ENCODE measurements at places on chromosomes 1 and 21.
A peak's percentile ranks its signal among the peaks of the same experiment; 100 is the strongest.

- no peak for DNase-seq
Observed at GRCh38 chr1:162028726-162029125, 5.1 kb upstream of the OLFML2B start.

GRCh38 chr1:93779540-93780165 lies 98.0 kb upstream of the BCAR3 start:
- DNase-seq = no peak

DNA sequence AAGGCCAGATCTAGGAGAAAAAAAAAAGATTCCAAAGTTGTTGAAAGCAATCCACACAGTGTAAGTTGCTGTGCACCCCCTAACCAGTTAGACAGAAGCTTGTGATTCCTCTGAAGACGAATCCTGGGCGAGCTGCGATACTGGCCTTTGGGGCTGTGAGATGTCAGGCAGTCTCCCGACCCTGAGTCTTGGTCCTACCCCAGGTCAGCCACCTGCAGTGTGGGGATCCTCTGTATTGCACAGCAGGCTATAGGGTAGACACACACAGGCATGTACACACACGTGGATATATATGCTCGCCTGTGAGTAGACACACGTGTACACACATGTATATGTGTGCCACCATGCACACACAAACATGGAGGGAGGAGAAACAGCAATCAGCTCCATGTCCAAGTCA lies 12.9 kb downstream of the ACTRT2 start:
- peak; percentile 50 for DNase-seq

- DNase-seq = no peak
Observed at GRCh38 chr1:11571906-11572616, 82.2 kb downstream of the FBXO2 start.

DNA sequence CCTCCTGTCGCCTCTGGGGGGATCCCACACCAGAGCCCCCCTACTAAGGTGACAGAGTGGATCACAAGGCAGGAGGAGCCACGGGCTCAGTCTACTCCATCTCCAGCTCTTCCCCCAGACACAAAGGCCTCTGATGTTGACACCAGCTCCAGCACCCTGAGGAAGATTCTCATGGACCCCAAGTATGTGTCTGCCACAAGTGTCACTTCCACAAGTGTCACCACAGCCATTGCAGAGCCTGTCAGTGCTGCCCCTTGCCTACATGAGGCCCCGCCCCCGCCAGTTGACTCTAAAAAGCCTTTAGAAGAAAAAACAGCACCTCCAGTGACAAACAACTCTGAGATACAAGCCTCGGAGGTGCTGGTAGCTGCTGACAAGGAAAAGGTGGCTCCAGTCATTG lies 42.2 kb downstream of the ZBTB17 start:
- DNase-seq = no peak

DNA sequence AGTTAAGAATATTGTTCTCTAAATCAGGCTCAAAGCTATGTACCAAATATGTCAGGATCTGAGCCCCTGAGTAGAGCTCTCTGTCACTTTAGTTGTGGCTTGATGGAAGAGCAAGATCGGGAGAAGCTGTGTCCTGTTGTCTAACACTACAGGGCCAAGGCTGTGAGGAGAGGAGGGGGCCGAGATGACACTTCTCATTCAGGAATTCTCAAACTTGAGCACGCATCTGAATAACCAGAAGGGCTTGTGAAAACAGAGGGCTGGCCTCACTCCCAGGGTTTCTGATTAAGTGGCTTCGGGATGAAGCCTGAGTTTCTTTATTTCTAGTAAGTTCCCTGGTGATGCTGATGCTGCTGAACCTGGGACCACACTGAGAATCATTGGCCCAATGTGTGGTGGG lies 209.2 kb upstream of the DAB1 start:
- no peak for DNase-seq

DNA sequence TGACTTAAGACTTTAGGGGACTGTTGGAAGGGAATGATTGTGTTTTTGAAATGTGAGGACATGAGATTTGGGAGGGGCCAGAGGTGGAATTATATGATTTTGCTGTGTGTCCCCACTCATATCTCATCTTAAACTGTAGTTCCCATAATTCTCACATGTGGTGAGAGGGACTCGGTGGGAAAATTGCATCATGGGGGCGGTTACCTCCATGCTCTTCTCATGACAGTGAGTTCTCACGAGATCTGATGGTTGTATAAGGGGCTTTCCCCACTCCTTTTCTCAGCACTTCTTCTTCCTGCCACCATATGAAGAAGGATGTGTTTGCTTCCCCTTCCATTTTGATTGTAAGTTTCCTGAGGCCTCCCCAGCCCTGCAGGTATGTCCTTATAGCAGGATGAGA lies 35.0 kb upstream of the SCAF4 start:
- no peak for DNase-seq

DNA sequence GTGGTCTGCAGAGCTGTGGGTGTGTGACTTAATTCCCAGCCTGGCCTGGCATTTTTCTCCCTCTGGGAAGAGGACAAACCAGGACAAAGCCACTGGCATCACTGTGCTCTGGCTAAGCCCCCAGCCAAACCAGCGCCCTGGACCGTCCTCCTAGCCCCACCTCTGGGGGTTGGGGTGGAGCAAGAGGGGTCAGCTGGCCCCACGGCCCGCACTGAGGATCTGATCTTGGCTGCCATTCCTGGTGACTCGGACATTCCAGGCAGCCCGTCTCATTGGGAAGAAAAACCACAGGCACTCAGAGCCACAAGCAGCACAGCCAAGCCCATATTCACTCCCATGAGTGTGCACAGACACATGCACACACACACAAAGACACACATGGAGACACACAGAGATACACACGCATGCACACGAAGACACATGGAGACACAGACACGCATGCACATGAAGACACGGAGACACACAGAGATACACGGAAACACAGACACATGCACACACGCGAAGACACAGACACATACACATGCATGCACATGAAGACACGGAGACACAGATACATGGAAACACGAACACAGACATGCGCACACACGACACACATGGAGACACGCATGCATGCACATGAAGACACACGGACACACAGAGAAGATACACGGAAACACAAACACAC lies 2.3 kb upstream of the MXRA8 start:
- no peak for DNase-seq

DNA sequence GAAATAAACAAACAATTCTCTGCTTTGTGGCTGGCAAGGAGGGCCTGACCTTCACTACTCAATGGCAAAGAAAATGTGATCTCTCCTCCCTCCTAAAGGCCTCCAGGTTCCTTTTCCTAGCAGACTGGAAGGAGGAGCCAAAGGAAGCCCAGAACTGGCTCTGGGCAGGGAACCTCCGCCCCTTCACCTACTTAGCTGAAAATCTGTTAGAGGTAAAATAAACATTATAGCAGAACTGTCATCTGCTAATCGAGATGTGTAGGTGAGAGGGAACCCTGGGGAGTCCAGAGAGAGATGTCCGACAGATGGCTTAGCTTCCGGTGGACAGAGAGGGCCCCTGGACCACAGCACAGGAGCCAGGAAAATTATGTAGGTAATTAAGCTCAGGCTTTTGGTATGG lies 75.2 kb upstream of the KCNA3 start:
- no peak for DNase-seq

DNA sequence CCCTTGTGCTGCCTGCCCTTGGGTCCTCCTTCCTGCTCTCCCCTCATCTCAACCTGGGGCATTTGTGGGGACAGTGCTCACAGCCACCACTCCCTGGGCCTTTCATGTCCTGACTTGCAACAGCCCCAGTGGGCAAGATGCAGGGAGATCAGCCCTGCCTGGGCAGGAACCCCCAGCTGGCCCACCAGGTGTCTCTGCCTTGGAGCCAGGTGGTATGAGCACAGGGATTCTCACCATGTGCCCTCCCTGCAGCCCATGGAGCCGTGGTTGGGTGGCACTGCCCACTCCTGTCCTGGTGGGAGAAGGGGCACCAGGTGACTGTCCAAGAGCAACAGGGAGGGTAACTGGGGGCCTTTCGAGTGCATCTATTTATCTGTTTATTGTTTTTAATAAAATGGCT lies 100.4 kb downstream of the AJAP1 start:
- no peak for DNase-seq

GRCh38 chr1:95382000-95382786 lies 148.2 kb downstream of the RWDD3 start:
- no peak for DNase-seq

All from natural killer cell treated with Interleukin-12 subunit alpha and Interleukin-12 subunit beta and Interleukin-15 and Interleukin-18, amount 100 ng/mL, for 72 hours (primary cell).